Hematopoietic multipotent progenitor cell treated with erythropoietin and hydrocortisone succinate and interleukin-3 and kit ligand, for 6 days (in vitro differentiated cells): ENCODE measurements at places on chromosomes 11 and 22.

- peak; percentile 80 for DNase-seq
These were observed 8.7 kb upstream of the TTC12 start for GRCh38 chr11:113305440-113306336.

DNA sequence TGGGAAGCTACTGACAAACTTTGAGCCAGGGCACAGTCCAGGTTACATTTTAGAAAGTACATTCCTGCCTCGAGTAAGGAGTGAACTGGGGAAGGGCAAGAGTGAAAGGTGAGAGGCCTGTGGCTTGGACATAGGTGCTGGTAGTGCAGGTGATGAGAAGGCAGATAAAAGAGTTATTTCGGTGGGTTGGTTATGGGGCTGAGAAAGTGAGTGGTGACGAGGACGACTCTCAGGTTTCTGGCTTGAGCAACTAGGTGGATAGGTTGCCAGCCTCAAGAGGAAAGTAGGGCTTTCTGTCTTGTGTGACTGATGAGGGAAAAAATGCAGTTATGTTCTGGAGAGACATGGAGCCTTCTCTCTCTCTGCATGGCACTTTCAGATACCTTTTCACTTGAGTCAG is 3.7 kb downstream of the POLR2F start:
- DNase-seq: no peak

DNA sequence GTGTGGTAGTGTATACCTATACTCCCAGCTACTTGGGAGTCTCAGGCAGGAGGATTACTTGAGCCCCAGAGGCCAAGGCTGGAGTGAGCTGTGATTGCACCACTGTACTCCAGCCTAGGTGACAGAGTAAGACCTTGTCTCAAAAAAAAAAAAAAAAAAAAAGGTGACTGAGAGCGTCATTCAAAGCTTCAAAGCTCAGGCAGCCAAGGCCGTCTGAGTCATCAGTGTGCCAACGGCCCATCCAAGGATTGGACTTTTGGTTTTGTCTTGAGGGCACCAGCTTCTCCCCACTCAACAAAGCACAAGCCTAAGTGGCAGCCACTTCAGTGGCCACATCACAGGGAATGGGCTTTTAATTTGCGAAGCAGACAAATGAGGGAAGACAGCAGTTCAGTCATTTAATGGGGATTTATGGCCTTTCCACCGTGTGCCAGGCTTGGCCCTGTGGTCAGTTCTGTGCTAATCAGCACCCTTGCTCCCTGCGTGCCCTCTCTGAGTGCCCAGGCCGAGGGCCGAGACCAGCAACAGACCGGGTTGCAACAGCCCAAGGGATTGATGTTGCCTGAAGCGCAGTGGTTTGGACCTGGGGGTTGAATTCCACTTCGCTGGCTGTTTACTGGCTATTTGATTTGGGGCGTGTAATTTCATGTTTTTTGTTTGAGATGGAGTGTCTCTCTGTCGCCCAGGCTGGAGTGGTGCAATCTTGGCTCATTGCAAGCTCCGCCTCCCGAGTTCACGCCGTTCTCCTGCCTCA is 30.2 kb upstream of the CRYBB3 start:
- no peak for DNase-seq

- peak; percentile 54 for DNase-seq
These were observed 12.9 kb downstream of the ABTB2 start for GRCh38 chr11:34344768-34345539.

DNA sequence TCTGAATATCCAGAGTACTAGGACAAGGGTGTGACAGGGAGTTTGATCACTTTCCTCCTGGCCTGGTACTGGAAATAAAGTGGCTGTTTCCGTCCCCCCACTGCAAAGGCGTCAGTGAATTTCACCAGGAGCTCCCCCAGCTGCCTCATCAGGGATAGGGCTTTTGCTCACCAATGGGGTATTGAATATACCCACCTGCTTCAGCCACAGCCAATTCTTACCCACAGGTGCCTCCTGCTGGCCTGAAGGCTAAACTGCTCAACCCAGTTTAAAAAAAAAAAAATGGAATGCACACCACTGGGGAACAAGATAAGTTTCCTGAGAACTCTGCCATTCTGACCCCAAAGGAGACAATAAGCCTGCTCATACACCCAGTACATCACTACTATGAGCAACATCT is 65.3 kb upstream of the MS4A8 start:
- DNase-seq: peak; percentile 18

- DNase-seq: no peak
These were observed 35.9 kb downstream of the MMP27 start for GRCh38 chr11:102669664-102670063.

GRCh38 chr11:10942620-10943019 is 84.8 kb upstream of the ZBED5 start:
- no peak for DNase-seq

- no peak for DNase-seq
These were observed 7.0 kb downstream of the PLCB3 start for GRCh38 chr11:64258356-64258755.
